Activated naive CD4-positive, alpha-beta T cell treated with anti-CD3 and anti-CD28 coated beads, Interleukin-2, amount 10 ng/mL, durations not matched to agents 7 days and 5 days (primary cell): ENCODE measurements at places on chromosomes 5 and 9.

DNA sequence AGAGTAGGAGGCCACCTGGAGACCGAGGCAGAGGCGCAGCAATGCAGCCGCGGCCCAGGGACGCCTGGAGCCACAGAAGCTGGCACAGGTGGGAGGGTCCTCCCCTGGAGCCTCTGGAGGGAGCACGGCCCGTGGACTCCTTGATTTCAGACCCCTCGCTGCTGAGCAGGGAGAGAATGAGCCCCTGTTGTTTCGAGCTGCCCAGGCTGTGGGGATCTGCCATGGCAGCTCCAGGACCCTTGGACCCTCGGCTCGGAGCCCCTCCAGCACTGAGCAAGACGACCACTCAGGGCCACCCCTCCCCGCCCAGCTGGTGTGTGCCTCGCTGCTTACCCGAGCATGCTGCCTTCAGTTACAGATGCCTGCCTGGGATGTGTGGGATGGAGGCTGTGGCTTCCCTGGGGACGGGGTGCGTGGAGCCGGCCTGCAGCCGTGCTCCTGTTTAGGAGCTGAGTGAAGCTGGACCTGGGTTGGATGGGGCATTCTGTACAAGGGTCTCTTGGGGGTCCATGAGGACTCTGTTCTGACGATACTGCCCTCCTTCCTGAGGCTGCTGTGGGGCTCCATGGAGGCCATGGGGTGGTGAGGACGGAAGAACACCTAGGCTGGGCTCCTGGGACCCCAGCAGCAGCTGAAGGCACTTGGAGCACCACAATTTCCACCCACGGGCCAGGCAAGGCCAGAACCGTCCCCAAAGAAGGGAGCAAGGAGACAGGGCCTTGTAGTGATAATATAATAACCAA lies 115.1 kb upstream of the LPCAT1 start:
- peak; percentile 19 for DNase-seq

GRCh38 chr5:149412783-149413476 lies 33.8 kb upstream of the IL17B start:
- no peak for DNase-seq

GRCh38 chr5:108747111-108747773 lies 455 bp upstream of the FER start:
- no peak for DNase-seq

DNA sequence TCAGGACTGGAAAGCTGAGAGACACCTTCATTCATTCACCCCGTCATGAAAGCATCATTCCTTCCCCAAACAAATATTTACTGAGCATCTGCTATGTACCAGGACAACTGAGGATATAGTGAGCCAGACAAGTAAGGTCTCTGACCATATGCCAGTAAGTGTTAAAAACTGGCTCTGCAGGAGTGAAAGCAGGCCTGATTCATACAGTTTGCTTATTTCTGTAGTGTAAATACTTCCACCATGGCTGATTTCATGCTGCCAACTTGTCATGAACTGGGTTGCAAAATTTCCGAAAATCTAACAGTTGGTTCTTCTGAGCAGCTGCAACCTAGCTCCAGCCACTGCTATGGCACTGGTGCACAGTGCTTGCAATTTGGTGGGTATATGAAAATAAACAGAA lies 68.1 kb downstream of the YIPF5 start:
- DNase-seq = no peak

- DNase-seq = no peak
Observed at GRCh38 chr9:347667-348292, 133.1 kb downstream of the DOCK8 start.

DNA sequence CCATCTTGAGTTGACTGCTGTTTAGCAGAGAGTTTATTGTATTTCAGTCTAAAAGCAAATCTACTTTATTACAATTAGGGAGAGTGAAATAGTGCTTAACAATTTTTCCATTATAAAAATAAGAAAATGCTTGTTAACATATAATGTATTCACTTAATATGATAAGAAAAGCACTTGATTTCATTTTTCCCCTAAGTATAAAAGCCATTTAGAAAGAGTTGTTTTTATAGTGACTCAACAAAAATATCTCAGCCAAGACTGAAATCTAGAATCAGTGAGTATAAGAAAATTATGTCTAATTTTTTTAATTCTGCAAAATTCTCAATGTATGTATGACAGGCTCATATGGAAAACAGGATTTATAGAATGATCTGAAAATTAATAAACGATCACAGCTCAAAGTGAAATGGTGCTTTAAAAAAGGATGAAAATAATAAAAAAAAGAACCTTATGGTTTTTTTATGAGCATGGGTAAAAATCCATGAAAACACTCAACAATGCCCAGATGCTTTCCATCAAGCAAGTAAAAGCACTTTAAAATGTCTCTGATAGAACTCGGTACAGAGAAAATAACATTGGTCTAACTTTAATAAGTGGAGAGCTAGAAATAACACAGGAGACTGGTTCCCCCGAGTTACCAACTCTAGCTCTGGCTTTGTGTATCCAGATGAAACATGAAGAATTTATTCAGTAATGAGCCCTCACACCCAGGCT lies 1057.8 kb upstream of the WWC1 start:
- no peak for DNase-seq

DNA sequence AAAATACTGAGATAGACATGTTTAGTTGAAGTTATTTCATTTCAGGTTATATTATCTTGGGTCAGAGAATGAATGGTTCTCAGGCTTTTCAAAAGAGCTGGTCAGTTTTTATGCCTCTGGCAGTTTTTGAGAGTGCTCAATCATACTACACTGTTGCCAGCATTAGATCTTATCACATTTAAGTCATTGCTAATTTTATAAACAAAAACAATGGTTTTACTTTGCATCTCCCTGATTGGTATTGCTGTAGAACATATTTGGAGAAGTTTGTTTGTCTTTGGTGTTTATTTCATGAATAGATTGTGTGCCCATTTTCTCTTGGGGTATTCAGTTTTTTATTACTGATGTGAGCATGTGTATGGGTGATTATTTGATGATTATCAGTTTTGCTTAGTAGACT lies 1.5 kb downstream of the CATSPER3 start:
- DNase-seq = no peak

DNA sequence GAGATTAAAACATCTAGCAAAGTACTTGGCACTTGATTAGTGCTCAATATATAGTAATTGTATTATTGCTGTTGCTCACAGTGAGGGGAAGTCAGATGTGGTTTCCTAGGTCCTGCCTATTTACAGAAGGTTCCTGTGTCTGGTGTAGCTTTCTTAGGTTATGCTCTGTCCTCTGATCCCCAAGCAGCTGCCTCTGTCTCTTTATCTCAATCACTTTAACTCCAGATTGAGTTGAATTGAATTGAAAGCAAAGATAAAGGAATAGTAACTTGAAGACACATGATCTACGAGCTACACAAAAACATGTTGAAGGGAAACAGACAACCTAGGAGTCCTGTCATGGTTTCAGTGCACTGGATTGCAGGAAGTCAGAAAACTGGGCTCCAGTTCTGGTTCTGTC lies 113.9 kb upstream of the ADAMTSL1 start:
- no peak for DNase-seq

GRCh38 chr9:100111235-100111634 lies 12.2 kb downstream of the INVS start:
- DNase-seq = no peak
